ENCODE measurements at places on chromosomes 13 and 19.

DNA sequence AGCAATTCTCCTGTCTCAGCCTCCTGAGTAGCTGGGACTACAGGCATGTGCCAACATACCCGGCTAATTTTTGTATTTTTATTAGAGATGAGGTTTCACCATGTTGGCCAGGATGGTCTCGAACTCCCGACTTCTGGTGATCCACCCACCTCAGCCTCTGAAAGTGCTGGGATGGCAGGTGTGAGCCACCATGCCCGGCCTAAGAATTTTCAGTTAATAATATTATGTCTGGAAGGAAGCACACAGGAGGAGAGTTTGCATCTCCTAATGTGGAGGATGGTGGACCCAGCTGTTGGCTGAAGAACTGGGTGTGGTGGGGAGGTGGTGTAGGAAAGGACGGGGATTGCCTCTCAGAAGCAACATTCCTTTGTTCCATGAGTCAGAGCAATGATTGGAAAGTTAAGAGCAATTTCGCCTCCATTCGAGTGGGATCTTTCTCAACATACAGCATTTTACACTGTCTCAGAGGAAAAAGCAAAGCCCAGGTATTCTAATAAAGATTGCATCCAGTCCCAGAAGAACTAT lies 11.9 kb downstream of the PDCD2L start:
- no peak for DNase-seq

DNA sequence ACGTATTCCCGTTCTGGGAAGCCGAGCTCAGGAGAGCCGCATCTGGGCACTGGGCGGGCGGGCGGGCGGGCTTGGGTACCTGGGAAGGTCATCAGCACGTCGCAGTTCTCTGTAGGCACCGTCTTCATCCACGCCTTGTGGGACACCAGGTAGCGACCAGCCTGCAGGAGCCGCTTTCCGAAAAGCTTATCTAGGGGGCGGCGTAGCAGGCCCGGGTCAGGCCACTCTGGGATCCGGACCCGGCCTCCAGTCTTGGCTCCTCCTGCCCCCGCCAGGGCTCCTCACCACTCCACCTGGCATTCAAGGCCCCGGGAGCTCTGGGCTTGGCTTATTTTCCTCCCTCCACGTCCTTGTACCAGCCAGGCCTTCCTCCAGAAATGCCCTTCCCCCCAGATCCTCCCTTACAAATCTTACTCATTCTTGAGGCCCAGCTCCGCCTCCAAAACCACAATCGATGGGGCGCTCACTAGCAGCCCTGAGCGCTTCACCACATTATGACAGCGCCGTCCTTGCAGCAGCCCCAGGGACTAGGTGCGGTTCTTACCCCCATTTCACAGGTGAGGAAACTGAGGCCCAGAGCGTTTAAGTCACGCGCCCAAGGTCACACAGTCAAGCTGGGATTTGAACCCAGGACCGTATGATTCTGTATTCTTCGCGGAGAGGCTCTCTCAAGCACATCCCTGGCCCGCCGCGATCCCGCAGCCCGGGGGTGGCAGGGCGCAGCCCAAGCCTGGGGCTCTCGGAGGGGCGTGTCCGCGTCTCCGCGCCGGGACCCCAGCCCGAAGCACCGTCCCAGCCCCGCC lies 843 bp downstream of the ANO8 start:
- peak; percentile 90 for DNase-seq

DNA sequence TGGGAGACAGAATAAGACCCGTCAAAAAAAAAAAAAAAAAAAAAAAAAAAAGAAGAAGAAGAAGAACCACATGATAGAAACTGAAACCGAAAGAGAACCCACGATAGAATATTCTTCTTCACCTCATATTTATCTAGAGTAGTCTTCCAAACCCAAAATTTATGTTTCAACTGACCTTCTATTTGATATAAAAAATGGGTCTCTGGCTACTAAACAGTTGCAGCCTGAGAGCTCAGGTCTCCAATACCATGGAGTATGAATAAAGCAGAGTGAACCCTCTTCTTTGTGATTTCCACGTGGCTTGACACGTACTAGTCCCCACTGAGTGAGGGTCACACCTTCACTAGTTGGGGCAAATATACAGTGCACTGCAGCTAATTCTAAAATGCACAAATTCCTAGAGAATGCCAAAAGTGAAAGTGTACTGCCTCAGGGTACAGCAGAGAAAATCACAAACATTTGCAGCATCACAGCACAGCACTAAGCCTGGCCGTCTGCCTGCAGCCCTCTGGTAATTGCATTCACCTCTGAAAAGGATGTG lies 30.8 kb upstream of the RFC3 start:
- DNase-seq: no peak

GRCh38 chr13:40657951-40658350 lies 8.5 kb downstream of the FOXO1 start:
- DNase-seq: no peak

DNA sequence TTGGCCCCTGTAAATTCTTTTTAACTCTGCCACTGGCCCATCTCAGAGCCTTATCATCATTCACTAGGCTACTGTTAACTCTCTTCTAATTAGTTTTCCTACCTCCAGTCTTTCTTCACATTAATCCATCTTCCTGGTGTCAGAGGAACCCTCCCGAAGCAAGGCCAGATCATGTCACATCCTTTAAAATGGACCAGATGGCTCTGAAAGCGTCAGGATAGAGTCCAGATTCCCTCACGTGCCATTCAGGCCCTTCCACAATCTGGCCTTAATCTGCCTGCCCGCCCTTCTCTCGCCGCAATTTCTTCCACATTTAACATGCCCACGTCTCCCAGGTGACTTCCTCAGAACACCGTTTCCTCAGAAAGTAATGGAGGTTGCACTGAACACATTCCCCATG lies 86.5 kb downstream of the RFC3 start:
- DNase-seq: no peak

- no peak for DNase-seq
Observed at GRCh38 chr13:32695602-32696250, 109.5 kb downstream of the PDS5B start.

GRCh38 chr19:19547674-19548336 lies 9.7 kb downstream of the CILP2 start:
- DNase-seq: no peak

DNA sequence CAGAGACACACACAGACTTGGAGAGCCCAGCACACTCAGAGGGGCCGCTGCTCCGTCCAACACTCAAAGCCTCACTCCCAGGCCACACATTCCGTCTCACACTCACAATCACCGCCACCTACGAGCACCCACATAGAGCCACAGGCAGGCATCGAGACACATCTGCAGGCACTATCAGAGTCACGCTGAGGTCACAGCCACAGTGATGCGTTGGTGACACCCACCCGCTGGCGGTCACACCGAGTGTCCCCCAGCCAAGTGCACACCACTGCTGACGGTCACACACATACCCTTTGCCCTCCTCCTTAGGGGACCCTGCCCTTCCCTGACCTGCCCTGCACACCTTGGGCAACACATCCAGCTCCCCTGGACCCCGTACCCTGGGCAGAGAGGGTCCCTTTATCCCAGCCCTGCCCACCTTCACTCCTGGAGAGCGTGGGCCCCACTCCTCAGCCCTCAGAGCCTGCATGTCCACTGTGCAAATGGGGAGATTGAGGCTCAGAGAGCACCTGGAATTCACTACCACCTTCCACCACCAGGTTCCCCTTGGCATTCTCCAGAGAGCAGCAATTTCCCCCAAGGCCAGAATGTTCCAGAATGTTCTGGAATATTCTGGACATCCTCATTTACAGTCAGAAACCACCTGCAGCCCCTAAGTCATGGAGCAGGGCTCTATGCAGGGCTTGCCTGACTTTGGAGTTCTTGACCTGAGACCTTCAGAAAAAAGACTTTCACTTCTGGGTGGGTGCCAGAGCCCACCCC lies 5.4 kb downstream of the FUT5 start:
- no peak for DNase-seq

- DNase-seq: no peak
Observed at GRCh38 chr13:97975280-97975847, 21.9 kb downstream of the IPO5 start.
